ENCODE measurements at places on chromosomes 1 and 21.
A peak's percentile ranks its signal among the peaks of the same experiment; 100 is the strongest.

DNA sequence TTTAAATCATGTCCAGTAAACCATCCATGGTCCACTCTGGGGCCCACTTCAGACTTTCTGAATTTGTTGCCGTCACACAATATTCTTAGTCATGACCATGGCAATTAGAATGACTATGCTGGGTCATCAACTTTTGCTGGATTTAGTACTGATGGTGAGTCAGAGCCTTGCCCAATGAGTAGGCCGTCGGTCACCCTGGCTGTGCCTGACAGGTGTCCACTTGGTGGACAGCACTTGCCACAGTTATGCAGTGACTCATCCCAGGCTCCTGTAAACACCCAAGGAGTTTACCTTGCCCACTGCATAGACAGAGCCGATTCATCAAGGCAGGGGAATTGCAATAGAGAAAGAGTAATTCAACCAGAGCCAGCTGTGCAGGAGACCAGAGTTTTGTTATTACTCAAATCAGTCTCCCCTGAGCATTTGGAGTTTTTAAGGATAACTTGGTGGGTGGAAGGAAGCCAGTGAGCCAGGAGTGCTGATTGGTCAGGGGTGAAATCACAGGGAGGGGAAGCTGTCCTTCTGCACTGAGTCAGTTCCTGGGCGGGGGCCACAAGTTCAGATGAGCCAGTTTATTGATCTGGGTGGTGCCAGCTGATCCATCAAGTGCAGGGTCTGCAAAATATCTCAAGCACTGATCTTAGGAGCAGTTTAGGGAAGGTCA, 333.8 kb downstream of the PTPRU start:
- no peak for DNase-seq

- DNase-seq = no peak
These were observed 549.9 kb upstream of the RGS18 start for GRCh38 chr1:191608367-191608766.

- no peak for DNase-seq
These were observed 44.1 kb upstream of the TSPAN2 start for GRCh38 chr1:115133440-115133839.

- peak; percentile 59 for DNase-seq
These were observed 46.3 kb downstream of the IER5 start for GRCh38 chr1:181134543-181135436.

DNA sequence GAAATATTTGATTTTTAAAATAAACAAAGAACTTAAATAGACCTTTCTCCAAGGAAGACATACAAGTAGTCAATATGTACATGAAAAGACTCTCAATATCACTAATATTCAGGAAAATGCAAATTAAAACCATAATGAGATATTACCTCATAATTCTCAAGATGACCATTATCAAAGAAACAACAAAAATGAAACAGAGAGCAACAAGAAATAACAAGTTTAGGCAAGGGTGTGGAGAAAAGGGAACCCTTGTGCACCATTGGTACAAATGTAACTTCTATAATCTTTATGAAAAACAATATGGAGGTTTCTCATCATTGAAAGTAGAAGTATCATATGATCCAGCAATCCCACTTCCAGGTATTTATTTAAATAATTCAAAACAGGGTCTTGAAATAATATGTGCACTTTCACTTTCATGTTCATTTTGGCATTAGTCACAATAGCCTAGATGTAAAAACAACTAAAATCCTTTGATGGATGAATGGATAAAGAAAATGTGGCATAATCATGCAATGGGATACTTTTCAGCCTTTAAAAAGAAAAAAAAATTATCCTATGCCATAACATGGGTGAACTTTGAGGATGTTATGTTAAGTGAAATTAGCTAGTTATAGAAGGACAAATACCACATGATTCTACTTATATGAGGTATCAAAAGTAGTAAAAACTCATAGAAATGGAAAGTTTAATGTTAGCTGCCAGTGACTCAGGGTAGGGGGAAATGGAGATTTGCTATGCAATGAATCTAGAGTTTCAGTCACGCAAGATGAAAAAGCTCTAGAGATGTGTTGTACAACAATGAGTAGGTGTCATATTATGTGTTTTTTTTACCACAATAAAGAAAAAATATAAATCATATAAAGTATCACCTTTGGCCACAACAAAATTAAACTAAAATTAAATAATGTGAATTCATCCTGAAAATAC, 114.5 kb upstream of the LYPLAL1 start:
- no peak for DNase-seq

DNA sequence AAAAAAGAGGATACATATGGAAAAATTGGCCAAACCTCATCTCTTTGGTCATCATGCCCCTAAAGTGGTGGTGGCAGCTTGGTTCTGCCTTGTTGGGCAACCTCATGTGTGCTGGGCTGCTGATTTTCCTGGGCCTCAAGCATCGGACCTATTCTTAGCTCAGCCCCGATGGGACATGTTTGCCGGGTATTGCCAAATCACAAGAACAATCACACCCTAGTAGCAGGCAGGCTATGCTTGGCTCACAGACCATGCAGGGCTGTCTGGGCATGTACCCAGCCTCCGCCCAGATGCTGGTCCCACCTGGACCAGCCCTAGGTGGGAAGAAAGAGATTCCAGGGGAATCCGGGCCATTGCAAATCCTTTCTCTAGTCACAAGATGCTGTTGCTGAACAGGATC, 189.4 kb upstream of the FGGY start:
- DNase-seq = no peak

DNA sequence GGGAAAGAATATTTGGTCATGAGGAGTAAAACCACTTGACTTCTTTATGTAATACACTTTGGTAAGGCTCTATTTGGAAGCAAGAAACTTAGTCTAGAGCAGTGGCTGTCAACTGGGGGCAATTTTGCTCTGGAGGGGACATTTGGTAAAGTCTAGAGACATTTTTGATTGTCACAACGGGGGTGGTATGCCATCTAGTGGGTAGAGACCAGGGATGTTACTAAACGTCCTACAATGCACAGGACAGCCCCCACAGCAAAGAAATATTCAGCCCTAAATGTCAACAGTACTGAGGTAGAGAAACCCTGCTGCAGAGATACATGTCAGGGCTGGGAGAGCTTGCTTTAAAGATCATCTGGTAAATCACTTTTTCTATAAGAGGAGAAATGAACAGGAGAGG, 13.5 kb downstream of the FUCA1 start:
- no peak for DNase-seq

All from GDM1 (cell line).